ENCODE measurements at places on chromosomes 3 and 15.

- DNase-seq = no peak
Observed at GRCh38 chr3:59482684-59483083, 432.9 kb upstream of the CFAP20DC start.

DNA sequence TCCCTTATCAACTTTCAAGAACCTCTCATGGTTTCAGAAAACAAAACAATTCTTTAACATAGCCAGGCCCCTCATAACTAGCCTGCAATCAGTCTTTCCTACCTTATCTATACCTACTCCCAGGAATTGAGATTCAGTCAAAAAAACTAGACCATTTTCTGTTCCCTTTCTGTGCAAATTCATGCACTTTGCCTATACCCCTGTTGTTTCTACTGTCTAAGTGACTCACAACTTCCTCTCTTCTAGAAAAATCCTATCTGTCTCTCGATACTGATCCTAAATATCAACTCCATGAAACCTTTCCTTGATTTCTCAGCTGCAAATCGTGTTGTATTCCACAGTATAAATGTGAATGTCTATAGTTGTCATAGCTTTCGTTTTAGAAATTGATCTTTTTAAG lies 10.9 kb upstream of the IL1RAP start:
- DNase-seq = no peak

GRCh38 chr3:46909535-46910161 lies 32.1 kb downstream of the PTH1R start:
- peak; percentile 82 for DNase-seq

- DNase-seq = no peak
Observed at GRCh38 chr3:59374091-59374817, 324.4 kb upstream of the CFAP20DC start.

DNA sequence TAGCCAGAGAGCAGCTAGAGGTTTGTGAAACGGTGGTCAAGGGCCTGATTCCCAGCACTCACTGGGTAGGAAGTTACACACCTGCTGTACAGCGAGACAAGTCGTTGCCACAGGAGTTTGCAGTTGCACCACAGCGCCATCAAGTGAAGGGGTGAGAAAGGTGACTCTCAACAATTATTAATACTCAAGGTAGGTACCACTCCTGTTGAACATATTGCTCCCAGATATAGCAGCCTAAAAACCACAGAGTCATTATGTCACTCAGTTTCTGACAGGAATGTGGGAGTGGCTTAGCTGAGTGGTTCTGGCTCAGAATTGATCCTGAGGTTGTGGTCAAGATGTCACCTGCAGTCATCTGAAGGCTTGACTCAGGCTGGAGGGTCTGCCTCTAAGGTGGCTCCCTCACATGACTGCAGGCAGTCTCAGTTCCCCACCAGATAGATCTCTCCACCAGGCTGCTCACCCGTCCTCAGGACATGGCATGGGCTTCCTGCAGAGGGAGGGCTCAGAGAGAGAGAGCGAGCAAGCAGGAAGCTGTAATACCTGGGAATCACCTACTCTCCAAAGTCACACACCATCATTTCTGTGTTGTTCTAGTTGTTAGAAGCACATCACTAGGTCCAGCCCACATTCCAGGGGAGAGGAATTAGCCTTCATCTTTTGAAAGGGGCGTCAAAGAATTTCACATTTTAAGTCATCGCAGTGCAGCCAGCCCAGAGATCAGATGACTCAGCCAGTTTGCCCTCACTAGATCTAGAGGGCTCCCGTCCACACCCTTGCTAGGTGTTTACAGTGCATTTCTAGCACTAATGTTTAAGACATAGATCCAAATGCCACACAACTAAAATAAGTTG lies 17.0 kb upstream of the ANO10 start:
- DNase-seq = no peak

DNA sequence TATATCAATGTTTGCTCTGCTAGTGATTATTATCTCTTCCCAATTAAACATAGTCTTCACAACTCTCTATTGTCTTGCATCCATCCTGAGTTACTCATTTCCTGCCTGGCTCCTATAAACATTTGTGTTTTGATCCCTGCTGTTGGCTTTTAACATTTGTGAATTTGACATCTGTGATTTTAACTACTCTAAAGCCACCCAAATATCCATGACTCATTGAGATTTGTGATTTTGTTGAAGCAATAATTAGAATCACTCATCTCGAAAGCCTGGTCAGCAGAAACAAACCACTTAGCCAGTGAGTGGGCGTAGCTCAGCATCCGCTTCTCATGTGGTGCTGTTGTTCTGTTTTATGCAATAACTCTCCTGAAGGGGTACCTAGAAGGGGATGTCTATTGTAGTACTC lies 174.3 kb upstream of the ZBTB20 start:
- DNase-seq = peak; percentile 66

DNA sequence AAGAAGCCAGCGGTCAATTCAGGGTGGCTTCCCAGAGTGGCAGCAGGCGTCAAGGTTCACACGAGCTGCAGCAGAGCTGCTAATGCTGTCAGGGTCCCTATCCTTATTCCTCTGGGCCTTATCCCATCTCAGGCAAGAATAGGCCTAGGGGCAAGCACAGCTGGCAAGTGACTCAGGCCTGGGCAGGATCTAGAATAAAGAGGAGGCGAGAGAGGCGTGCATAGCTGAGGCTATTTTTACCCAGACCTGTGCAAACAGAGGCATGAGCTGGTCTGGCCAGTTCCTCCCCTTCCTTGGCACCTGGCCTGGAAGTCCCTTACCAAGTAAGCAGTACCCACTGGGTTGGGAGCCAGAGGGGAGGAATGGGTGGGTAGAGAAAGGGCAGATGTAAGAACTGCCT lies 12.2 kb upstream of the VIPR1 start:
- DNase-seq = no peak

DNA sequence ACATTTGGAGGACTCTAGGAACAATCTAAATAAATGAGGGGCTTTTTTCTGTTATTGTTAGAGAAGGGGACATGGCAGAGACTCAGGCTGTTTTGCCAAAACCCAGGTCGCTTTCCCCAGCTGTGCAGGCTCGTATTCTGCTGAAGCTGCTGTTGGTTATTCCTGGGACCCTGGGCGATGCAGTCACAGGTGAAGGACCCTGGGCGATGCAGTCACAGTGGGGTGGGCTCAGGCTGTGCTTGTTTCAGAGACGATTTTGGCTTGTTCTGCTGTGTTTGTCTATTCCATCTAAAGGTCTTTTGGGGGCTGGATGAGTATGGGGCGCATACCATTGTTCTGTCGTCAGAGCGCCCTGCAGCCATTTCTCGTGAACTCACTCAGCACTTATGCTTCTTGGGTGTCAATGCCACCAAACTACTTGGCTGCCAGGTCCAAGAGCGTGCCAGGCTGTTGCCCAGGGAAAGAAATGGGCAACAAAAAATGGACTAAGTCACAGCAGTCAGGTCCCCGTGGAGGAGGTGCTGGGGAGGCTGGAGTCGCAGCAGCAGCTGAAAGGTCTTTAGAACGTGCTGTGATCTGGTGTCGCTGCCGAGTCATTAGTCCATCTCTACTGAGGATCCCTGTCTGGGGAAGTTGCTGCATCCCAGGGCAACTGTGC lies 151.4 kb downstream of the CHDH start:
- DNase-seq = no peak

- DNase-seq = peak; percentile 44
Observed at GRCh38 chr3:79767905-79768267, at the start of gene ROBO1. Gene ROBO1 (minus strand): TSS chr3:79767998.

DNA sequence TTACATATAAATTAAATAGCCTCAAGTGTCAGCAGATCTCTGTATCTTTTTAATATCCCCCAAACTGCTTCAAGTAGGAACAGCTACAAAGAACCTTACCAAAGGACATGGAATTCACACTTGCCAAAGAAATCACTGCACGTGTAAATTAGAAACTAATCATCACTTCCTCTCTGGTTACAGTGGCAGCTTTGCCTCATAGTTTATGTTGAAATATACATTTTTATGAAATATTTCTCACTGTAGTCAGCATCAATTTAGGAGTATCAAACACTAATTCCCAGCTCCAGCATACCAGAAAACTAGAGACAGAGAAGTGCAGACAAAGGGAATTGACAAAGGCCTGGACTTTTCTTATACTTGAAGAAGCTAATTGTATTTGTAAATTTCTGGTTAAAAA lies 260.9 kb downstream of the TIGIT start:
- DNase-seq = peak; percentile 41

- peak; percentile 55 for DNase-seq
Observed at GRCh38 chr3:142958707-142959106, 4.8 kb downstream of the PAQR9 start.

GRCh38 chr3:170809975-170810357 lies 60.0 kb downstream of the RPL22L1 start:
- DNase-seq = peak; percentile 63

DNA sequence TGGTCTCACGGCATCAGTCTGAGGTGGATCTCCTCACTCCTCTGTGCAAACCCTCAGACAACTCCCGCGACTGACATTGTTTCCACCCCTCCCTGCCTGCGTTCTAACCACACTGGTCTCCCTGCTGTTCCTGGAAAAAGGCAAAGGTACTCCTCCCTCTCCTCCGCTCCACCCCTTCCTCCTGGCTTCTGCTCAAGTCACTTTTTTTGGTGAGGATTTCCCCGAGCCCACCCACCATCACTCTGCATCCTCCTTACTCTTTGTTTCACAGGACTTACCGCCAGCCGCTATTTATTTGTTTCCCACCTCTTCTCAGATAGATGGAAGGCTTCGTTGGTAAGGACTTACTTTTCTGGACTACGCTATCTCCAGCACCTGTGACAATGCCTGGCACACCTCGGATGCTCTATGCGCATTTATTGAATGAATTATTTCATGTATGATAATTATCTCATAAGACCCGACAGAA lies 25.6 kb downstream of the PRR23E start:
- no peak for DNase-seq

DNA sequence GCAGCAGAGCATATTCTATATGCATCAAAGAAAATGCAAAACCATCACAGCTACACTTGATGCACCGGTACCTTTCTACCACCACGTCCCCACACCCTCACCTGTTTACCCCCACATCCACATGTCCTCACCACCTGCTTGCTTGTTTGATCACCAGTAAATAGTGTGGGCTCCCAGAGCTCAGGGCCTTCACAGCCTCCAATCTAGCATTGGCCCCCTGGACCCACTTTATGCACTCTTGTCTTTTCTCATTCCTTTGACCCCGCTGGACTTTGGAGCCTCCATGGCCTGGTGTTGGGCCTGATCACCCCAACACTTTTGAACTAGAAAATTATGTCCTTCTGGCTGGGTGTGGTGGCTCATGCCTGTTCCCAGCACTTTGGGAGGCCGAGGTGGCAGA lies 190.1 kb downstream of the PDE8A start:
- DNase-seq = no peak

- DNase-seq = no peak
Observed at GRCh38 chr15:91258415-91258759, 158.3 kb downstream of the SV2B start.

- peak; percentile 57 for DNase-seq
Observed at GRCh38 chr3:183895296-183895695, 10.6 kb upstream of the PARL start.

GRCh38 chr3:189119950-189120349 lies 51.8 kb upstream of the TPRG1 start:
- DNase-seq = no peak

DNA sequence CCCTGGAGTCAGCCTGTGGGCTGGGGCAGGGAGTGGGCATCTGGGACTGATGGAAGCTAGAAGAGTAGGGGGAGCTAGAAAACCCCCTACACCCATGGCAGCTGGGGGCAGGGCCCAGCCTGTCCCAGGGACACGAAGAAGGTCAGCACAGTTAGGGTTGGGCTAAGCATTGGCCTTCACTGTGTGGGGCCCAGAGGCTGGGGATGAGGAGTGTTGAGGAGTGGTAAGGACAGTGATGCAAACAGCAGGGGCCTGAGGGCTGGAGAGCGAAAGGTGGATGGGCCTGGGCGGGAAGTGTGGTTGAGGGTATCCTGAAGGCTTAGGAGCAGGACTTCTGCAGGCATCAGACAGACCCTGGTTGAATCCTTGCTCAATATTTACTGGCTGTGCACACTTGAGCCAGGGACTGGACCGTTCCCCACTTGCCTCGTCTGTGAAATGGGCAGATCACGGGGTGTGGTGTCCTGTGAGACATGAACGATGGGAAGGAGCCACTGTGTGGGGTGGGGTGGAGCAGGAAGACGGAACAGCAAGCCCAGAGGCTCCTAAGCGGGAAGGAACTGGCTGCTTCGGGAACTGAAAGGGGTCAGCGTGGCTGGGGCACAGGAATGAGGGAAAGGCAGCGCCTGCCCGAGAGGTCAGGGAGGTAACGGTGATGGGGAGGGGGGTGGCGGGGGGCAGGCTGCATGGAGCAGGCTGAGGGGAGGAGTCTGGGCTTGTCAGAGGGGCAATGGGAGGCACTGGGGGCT lies 7.3 kb downstream of the PRKCD start:
- no peak for DNase-seq

GRCh38 chr15:59208613-59209249 lies 2.1 kb downstream of the LDHAL6B start:
- DNase-seq = no peak

DNA sequence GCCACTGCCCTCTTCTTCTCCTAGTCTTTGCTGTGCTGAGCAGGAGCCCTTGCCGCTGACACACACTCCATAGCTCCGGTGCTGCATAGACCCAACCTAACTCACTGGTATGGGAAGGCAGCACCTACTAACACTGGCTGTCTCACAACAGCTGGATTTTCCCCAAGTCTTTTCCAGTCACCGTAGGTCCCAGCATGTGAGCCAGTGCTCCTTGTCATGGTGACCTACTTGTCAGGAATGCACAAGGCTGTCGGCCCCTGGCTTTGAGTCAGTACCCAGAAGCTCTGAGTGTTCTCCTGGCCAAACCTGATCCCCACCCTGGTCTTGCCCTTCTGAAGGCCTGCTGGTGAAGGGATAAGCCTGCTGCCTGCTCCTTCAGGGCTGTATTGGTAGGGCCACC lies 25.7 kb downstream of the AMOTL2 start:
- DNase-seq = no peak

DNA sequence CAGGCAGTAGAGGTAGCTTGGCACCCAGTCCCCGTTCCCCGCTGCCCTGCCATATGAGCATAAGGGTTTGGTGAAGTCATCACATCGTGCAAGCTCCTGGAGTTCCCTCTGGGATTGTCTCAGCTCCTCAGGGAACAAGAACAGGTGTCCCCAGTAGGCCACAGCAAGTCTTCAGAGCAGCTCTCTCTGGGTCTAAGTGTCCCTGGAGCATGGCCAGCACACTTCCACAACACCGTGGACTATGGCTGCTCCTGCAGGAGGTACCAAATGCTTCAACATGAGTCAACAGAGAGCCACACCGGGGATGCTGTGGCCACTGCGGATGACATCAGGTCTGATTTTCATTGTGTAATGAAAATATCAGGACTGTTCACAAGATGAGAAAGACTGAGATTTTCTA lies 23.1 kb downstream of the ABHD6 start:
- peak; percentile 59 for DNase-seq

GRCh38 chr3:55654123-55654760 lies 167.1 kb upstream of the WNT5A start:
- no peak for DNase-seq

DNA sequence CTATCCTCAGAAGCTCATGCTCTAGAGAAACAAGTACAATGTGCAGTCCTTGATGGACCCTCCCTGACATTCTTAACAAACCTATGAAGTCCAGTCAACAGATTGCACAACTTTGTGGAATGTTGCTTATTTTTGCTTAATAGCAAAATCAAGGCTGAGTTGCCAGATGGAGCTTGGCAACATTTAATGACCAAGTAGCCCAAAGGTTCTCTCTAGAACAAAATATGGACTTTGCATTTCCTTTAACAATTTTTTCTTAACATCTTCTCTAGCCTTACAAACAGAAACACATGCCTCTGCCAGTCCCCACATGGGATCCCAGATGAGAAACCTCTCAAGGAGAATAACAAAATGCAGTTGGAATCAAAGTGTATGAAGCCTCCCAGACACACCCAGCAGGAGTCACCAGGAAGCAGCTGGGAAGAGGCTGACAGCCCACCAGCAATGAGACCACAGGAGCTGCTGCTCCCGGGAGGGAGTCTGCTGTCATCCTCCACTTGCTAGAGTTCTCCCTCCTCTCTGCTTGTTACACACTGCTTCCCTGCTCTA lies 422.5 kb upstream of the CDIN1 start:
- peak; percentile 87 for DNase-seq

Measured in iris pigment epithelial cell (primary cell).